ENCODE measurements at places on chromosomes 1 and 21.

DNA sequence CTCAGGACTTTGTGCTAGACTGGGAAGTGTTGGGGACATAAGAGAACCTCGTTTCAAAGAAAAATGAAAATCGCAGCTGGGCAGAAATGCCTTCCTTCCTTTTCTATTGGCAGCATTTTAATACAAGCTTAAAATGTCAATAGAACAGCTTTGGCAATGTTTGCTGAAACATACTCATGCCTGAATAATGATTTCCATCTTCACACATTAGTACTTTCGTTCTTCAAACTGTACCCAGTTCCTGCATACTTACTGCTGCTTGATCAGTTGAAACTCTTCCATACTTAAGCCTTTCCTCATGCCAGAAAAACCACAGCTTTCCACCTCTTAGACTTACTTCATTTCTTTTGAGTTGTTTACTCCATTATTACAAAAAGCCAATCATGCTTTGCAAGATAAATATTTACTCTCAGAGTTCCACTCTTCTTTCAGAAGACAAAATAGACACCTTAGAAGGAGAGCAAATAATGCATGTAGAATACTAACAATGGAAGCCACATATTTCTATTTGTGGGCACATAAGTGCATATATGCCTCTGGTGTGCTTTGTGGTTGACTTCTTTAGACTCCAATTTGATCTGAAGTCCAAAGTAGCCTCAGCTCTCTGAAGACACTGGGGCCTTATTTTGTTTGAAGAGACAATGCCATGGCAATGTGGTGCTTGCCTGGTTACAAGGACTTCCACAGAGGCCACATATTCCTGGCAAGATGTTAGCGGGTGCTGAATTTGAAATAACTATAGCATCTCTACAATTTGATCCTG, 22.7 kb upstream of the CD55 start:
- H3K4me3 ChIP-seq = no peak overlapping the region
- no peak overlapping the region for H3K27ac ChIP-seq
- no peaks in the 10 kb centered on the region for H3K27me3 ChIP-seq
- no peak for DNase-seq

- H3K4me3 ChIP-seq = peak overlapping the region; percentile 75
- peaks cover 35% of the 10 kb centered on the region for H3K4me1 ChIP-seq
- H3K36me3 ChIP-seq = peaks cover 17% of the 10 kb centered on the region
- no peaks in the 10 kb centered on the region for H3K27me3 ChIP-seq
Observed at GRCh38 chr1:3745590-3746381, 6.5 kb upstream of the CCDC27 start.

GRCh38 chr21:34913811-34914210, 135.3 kb downstream of the RUNX1 start:
- DNase-seq = no peak
- H3K27ac ChIP-seq = no peak overlapping the region
- H3K27me3 ChIP-seq = no peaks in the 10 kb centered on the region
- H3K4me3 ChIP-seq = no peak overlapping the region

DNA sequence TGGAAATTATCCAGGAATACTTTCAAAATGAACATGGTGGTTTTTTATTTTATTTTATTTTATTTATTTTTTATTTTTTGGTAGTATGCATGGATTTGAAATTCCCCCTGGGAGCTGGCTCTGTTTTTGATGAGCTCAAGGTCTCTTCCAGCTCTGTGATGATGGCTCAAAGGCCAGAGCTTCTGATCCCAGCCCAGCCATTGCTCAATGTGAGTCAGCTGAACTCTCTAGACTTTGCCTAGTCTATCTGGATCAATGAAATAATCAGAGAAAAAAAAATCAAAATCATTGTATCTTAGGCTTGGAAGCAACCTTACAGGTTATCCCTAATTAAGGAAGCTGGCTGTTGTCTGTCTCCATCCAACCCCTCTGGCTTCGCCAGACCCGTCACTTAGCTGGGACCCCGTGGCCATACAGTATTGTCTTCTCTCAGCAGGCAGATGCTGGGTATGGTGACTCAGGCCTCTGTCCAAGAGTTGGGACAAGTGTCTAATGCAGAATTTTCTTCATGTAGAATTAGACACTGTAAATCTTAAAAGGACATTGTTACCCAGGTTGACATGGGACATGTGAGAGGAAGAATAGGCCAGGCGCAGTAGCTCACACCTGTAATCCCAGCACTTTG, 90.2 kb upstream of the LPGAT1 start:
- no peak overlapping the region for H3K4me3 ChIP-seq
- H3K27me3 ChIP-seq = peaks cover 5% of the 10 kb centered on the region
- H3K4me1 ChIP-seq = no peaks in the 10 kb centered on the region
- H3K27ac ChIP-seq = no peak overlapping the region
- no peak for DNase-seq

GRCh38 chr21:26652854-26653253, 79.8 kb upstream of the CYYR1 start:
- H3K27ac ChIP-seq = no peak overlapping the region
- DNase-seq = no peak
- peaks cover 6% of the 10 kb centered on the region for H3K27me3 ChIP-seq
- no peaks in the 10 kb centered on the region for H3K4me1 ChIP-seq
- no peak overlapping the region for H3K4me3 ChIP-seq
- H3K36me3 ChIP-seq = no peaks in the 10 kb centered on the region

DNA sequence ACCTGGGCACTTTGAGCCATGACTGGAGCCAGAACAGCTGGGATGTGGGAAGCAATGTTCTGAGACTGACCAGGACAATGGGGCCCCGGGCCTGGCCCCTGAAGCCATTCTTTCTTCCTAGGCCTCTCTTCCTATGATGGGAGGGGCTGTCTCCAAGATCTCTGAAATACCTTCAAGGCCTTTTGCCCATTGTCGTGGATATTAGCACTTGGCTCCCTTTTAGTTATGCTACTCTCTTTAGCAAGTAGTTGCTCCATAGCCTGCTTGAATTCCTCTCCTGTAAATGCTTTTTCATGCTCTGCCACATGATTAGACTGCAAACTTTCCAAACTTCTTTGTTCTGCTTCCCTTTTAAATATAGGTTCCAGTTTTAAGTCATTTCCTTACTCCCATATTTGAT, 262.9 kb upstream of the CACYBP start:
- no peak overlapping the region for H3K4me3 ChIP-seq
- H3K4me1 ChIP-seq = peaks cover 8% of the 10 kb centered on the region
- no peak overlapping the region for H3K27ac ChIP-seq
- no peaks in the 10 kb centered on the region for H3K27me3 ChIP-seq
- DNase-seq = no peak

GRCh38 chr21:46154955-46155513, 345 bp downstream of the FTCD start:
- H3K27ac ChIP-seq = no peak overlapping the region
- H3K4me1 ChIP-seq = peaks cover 2% of the 10 kb centered on the region
- H3K4me3 ChIP-seq = no peak overlapping the region
- no peaks in the 10 kb centered on the region for H3K27me3 ChIP-seq

- peaks cover 3% of the 10 kb centered on the region for H3K4me1 ChIP-seq
- H3K36me3 ChIP-seq = no peaks in the 10 kb centered on the region
- DNase-seq = no peak
- no peak overlapping the region for H3K4me3 ChIP-seq
- peaks cover 10% of the 10 kb centered on the region for H3K27me3 ChIP-seq
Observed at GRCh38 chr1:87436534-87436933, 107.9 kb downstream of the LMO4 start.

DNA sequence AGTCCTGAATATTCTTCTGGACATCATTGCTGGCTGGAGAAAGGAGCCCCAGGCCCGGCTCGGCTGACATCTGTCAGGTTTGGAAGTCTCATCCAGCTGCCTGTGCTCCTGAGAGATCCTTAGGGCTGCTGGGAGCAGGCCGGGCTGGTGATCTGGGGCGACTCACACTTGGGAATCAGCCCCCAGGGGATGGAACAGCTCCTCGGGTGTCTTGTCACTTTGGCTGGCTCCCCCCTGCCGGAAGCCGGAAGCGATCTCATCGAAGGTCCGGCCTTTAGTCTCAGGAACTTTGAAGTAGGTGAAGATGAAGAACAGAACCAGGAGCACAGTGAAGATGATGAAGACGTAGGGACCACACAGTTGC, 31.8 kb downstream of the SLC2A1 start:
- H3K4me1 ChIP-seq = peaks cover 39% of the 10 kb centered on the region
- H3K4me3 ChIP-seq = no peak overlapping the region
- no peak overlapping the region for H3K27ac ChIP-seq
- H3K27me3 ChIP-seq = no peaks in the 10 kb centered on the region
- no peak for DNase-seq
- peaks cover 40% of the 10 kb centered on the region for H3K36me3 ChIP-seq

- no peaks in the 10 kb centered on the region for H3K36me3 ChIP-seq
- H3K4me1 ChIP-seq = no peaks in the 10 kb centered on the region
Observed at GRCh38 chr1:200233393-200233792, 176.4 kb downstream of the ZNF281 start.

- peak; percentile 83 for DNase-seq
- no peaks in the 10 kb centered on the region for H3K36me3 ChIP-seq
- peaks cover 15% of the 10 kb centered on the region for H3K27me3 ChIP-seq
- no peak overlapping the region for H3K4me3 ChIP-seq
Observed at GRCh38 chr1:204207136-204207616, 6.6 kb downstream of the GOLT1A start.

DNA sequence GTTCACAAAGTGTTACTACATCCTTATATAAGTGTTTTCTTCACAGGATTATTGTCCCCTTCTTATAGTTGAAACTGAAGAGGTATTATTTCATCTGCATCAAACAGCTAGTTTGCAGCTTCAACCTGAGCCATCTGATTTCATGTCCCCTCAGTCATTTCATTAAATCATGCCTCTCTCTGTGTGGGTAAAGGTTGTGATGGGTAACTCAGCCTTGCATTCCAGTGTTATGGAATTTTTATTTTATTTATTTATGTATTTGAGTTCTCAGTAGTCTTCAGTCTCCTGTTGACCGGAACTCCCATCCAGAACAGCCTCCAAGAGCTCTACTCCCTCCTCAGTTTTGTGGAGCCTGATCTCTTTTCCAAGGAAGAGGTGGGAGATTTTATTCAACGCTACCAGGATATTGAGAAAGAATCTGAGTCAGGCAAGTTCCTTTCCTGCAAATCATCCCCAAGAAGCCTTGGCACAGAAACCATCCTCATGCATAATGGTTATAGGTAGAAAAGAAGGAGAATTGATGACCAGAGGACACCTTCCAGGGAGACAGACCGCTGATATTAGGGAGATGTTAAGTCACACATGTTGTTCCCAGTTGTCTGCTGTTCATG, 21.8 kb downstream of the CHD1L start:
- no peaks in the 10 kb centered on the region for H3K27me3 ChIP-seq
- no peak overlapping the region for H3K27ac ChIP-seq
- H3K4me3 ChIP-seq = no peak overlapping the region
- no peaks in the 10 kb centered on the region for H3K4me1 ChIP-seq
- H3K36me3 ChIP-seq = peaks cover 46% of the 10 kb centered on the region
- DNase-seq = no peak

- no peaks in the 10 kb centered on the region for H3K27me3 ChIP-seq
- H3K4me3 ChIP-seq = no peak overlapping the region
- H3K27ac ChIP-seq = no peak overlapping the region
- H3K36me3 ChIP-seq = no peaks in the 10 kb centered on the region
- DNase-seq = no peak
Observed at GRCh38 chr21:43189936-43190335, 21.1 kb downstream of the CRYAA start.

- H3K36me3 ChIP-seq = peaks cover 25% of the 10 kb centered on the region
- no peaks in the 10 kb centered on the region for H3K27me3 ChIP-seq
- DNase-seq = no peak
- peak overlapping the region; percentile 61 for H3K27ac ChIP-seq
- H3K4me3 ChIP-seq = no peak overlapping the region
Observed at GRCh38 chr1:77594366-77595112, 87.9 kb downstream of the ZZZ3 start.

- no peak overlapping the region for H3K4me3 ChIP-seq
Observed at GRCh38 chr1:2100780-2101108, 50.5 kb downstream of the PRKCZ start.

Data from activated naive CD4-positive, alpha-beta T cell treated with anti-CD3 and anti-CD28 coated beads for 36 hours (primary cell).